D341Med (cell line): ENCODE measurements at places on chromosomes 2 and 18.

- DNase-seq = no peak
These were observed 83.6 kb upstream of the CYP1B1 start for GRCh38 chr2:38159597-38159996.

DNA sequence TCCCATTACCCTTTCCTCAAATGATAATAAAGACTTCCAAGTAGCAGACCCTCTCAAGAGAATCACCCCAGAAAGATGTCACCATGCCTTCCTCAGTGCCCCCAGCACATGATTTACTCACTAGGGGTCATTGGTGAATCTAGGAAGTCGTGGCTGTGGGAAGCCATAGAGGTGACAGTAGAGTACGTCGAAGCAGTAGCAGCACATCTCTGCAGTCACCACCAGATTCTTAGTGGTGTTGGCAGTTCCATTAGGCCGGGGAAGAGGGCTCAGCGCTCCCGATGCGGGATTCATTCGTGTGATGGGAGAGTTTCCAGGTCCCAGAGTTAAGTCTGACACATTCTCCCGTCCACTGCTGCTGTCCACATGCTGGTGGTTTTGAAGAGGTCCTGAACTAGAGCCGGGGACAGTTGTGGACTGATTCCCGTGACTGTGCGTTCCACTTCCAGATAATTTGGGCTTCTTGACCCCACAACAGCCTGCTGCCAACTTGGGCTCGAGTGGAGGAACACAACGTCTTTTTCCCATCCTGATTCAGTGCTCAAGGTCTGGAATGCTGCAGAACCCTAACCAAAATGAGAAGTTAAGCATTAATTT lies 12.0 kb downstream of the AMMECR1L start:
- no peak for DNase-seq

DNA sequence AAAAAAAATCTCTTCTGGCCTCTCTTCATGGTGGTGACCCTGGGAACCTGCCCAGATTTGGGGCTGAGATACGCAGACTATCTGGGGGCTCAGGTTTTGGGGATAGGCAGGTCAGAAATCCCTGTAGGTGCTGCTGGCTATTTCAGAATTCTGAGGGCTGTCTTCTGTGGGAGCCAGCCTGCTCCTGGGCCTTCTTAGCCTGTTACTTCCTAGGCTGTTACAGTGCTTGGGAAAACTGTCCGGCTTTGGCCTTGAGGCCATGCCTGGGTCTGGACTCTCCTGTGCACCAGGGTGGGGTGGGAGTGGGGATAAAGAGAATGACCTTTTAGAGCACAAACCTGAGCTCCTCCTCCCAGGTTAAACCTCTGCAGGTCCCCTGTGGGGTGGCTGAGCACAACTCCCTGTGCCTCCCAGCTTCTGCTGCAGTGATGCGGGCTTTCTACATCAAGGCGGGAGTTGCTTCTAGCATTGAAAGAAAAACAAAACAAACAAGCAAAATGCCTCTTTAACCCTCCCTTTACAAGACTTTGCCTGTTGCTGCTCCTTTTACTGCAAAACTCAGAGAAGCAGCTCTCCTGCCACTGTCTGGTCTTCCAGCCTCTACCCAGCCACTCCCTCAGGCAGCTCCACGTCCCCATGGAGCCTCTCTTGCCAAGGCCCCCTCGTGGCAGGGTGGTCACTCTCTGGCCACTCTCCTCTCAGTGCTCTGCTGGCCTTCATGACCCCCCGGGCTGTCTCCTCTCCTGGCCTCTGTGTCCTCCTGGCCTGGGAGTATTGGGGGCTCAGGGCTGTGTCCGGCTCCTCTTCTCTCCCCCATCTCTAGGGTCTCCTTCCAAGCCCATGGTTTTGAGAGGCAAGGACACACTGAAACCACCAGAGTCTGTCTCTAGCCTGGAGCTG lies 293.0 kb upstream of the HS6ST1 start:
- no peak for DNase-seq

DNA sequence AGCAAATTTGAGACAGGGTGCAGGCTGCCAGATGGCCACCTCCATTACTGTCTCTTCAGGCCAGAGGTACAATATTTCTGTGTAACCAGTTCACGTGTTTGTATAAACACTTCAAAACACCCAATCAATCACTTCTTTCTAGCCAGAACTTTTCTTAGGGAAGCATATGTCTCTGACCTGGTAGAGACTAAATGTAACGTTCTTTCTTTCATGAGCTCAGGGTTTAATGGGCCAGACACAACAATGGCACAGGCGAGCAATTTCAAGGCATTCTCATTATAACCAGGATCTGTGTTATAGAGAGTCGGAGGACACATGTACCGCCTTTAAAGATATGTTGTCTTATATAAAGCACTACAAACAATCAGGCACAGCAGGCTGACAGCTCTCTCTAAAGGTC lies 1846.4 kb upstream of the PIK3C3 start:
- DNase-seq = no peak

DNA sequence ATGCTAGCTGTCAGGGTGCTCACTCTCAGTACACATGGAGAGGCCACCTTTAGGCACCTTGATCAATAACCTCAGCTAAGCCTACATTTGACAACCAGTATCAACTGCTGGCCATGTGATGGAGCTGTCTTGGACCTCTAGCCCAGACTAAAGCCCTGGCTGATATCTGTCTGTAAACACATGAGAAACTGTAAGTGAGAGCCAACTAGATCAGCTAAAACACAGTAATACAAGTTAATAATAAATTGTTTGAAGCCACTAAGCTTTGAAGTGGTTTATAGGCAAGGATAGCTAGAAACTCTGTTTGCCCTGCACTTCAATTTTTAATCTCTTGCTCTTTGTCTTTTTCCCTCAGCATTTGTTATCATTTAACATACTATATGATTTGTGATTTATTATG lies 407.1 kb downstream of the SPAG16 start:
- DNase-seq = no peak

- no peak for DNase-seq
These were observed 256.8 kb downstream of the ALK start for GRCh38 chr2:29664578-29664977.

DNA sequence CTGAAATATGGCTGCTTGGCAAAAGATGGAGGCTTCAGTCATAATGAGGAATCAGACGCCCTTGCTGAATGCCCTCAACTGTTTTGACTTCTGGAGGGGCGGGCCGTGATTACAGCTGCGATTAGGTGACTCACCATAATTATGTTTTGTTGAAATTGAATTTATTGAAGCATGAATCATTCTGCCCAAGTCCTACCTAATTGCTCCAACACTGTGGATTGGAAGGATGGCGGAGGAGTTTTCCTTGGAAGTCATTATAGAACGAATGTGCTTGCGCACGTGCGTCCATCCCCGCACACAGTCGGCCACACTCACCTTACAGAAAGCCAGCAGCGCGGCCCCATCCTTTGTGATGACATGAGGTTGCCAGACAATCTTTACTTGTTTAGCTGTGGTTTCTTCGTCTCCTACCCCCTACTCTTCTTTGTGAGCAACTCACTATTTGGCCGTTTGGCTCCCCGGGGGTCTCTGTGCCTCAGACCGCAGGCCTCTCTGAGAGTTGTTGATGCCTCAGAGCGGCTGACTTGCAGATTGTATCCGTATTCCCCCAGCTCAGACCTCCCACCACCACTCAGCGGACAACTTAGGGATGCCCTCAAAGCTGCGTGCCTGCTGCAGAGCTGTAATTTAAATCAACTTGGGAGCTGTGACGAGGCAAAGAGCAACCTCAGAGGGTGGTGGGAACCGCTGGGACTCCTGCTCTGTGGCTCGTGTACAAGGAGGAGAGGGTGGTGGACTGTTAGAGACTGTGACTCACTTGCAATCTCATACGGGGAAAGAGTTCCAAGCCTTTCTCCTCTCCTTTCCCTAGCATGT lies 513.4 kb downstream of the TNS1 start:
- DNase-seq = no peak

- no peak for DNase-seq
These were observed 6.5 kb downstream of the PRPF40A start for GRCh38 chr2:152710713-152711112.

DNA sequence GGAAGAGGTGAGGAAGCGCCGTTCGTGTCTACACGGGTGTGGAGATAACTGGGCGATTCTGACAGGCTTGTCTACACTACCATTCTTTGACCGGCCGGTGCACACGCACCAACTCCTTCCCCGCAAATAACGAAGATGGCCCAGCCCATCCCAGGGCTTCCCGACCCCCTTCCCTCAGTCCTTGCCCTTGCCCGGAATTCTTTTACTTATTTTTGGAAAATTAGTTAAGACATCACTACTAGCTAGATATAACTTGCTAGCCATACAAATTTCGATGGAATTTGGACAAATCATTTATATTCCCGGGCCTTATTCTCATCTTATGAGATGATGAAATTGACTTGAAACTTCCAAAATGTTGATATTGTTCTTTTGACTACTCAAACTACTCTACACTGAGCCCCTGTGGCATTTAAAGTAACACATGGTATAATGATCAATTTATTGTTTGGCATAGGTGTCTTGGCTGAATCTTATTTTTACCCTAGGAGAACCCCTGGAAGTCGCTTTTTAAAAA lies 1.3 kb downstream of the ERICH2 start:
- no peak for DNase-seq

- DNase-seq = no peak
These were observed 192.7 kb upstream of the ITGA4 start for GRCh38 chr2:181264441-181264840.

GRCh38 chr2:3406501-3406900 lies 27.0 kb downstream of the TRAPPC12 start:
- no peak for DNase-seq

GRCh38 chr2:223562078-223562477 lies 40.1 kb downstream of the SCG2 start:
- no peak for DNase-seq

- no peak for DNase-seq
These were observed 1604.8 kb upstream of the ZEB2 start for GRCh38 chr2:146124741-146125140.

GRCh38 chr2:192500550-192501200 lies 305.9 kb upstream of the TMEFF2 start:
- no peak for DNase-seq

DNA sequence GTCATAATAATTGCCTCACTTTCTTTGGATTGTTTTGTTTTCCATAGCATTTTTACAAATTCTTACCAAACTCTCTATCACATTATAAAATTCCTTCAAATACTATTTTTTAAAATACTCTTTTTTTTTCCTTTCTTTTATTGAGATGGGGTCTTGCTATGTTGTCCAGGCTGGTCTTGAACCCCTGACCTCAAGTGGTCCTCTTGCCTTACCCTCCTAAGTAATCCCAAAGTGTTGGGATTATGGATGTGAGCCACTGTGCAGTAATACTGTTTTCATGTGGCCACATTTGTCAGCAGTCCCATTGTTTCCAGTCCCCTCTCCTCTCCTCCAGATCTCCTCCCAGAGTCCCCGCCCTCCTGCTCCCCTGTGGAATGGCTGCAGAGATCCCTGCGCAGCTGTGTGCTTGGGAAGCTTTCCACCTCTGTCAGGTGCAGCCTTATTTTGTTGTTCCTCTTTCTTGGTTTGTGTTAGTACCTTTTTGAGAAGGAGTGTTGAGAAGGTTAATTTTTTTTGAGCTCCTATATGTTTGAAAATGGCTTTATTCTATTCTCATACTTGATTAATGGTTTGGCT lies 227.3 kb downstream of the LOXHD1 start:
- DNase-seq = peak; percentile 37

- DNase-seq = no peak
These were observed 84.0 kb upstream of the RFX8 start for GRCh38 chr2:101558740-101559525.

- DNase-seq = no peak
These were observed 16.9 kb upstream of the FAHD2A start for GRCh38 chr2:95385570-95385984.

GRCh38 chr2:86764661-86765309 lies 25.9 kb downstream of the CD8A start:
- peak; percentile 55 for DNase-seq

DNA sequence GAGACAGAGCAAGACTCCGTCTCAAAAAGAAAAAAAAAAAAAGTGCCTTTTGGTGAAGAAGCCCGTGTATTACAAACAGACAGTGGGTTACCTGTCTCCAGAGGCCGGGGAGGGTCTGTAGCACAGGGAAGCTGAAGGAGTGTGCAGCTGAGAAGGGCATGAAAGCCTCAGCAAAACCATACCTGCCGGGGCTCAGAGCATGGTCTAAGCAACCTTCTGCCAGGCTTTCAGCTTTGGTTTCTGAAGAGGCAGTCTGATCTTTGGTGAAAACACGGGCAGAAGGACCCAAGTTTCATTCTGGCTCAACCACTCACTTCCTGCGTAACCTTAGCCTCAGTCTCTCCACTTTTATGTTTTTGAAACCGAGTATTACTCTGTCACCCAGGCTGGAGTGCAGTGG lies 21.5 kb downstream of the SH2D6 start:
- no peak for DNase-seq

GRCh38 chr2:69995511-69995910 lies 34.1 kb upstream of the ASPRV1 start:
- DNase-seq = no peak

DNA sequence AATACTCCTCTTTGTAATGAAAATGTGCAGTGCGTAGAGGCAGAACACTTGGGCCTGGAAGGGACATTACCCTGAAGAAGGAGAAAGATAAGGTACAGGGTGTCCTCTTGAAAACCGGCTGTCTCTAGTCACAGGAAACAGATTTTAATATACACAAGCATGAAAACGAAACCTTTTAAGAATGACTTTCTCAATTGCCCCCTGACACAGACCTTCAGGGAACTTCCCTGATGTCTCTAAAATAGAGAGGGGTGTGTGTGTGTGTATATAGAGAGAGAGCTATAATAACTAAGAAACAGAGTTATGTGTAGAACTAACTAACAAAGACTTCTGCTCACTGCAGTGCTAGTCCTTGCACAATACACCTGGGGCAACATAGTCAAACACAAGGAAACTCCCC lies 780.0 kb downstream of the CNTNAP5 start:
- no peak for DNase-seq

- no peak for DNase-seq
These were observed 30.9 kb upstream of the EFEMP1 start for GRCh38 chr2:55954306-55955035.

DNA sequence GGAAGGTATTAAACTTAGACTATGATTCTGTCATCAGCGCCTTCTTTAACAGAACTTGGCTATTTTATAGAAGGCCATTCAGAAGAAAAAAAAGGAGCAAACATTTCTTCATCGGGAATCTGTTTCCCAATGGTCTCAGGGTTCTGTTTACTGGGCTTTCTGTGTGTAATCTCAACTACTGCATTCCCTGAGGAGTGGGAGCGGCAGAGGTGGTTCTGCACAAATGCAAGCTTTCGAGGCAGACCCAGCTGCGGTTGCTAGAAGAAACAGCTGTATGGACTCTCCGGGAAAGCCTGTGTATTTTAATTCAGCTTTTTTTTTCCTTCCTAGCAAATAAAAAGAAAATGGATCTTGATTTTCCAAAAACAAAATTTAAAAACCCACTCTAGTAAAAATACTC lies 250.7 kb downstream of the NAPG start:
- DNase-seq = no peak

DNA sequence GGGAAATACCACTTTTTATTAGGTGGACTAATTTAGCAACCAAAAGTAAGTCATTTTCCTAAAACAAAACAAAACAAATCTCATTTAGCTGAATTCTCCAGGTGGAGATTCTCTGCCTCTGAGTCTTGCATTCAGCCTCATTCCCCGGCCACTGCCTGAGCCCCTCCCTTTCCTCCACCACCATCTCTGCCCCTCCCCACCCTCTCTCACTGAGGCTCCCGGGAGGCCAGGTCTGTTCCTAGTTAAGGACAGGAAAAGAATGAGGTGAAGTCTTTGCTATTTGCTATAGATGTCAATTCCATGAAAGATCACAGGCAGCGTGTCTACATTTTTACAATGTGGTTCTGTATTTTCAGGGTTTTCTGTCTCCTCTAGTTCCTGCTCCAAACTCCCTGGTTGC lies 83.0 kb upstream of the SOX11 start:
- DNase-seq = no peak
